ENCODE measurements at places on chromosomes 7 and 10.

- ATAC-seq, result peak; percentile 79
Measured at GRCh38 chr7:140672382-140673062, at the start of gene ADCK2. ADCK2 (plus strand) TSS chr7:140672945; CDS start chr7:140673331, 386 bp downstream.

GRCh38 chr10:31924833-31925232 is 3.8 kb downstream of the ARHGAP12 start:
- no peak for ATAC-seq

DNA sequence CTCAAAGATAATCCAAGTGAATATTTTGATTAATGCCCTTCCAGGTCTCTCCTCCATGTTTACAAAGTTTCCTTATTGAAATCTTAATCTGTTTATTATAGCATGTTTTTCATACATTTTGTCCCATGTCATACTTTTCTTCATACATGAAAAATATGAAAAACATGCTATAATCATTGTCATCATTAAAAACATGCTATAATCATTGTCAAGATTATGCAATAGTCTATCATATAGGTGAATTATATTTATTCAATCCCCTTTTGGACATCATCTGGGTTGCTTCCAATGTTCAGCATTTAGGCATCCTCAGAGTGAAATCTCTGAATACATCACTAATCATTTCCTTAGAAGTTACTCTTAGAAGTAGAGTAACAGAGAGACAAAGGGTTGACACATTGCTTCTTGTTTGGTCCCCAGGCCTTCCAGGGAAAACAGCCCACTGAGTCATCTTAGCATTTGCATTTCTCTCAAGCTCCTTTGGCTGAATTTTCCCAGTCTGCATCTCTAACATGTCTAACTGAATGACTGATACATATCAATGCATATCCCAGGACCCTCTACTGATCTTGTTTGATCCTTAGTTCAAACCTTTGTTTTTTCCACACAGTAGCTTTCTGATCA is 87.0 kb downstream of the SGMS1 start:
- no peak for ATAC-seq

GRCh38 chr10:110410329-110411046 is 87.2 kb upstream of the DUSP5 start:
- no peak for ATAC-seq

GRCh38 chr10:75034714-75035258 is 76.7 kb upstream of the SAMD8 start:
- ATAC-seq, result no peak
